Ovary (tissue), 10 donors: ENCODE measurements at places on chromosomes 16 and 17. TPM values are rescaled to one million over a fixed set of nuclear protein-coding genes. Genes with fewer than 3 reads are reported as not detected.

Gene NOG
- 0.99 TPM for total RNA-seq

Gene ZNF423
- 12.4 TPM for total RNA-seq

Gene CDK3
- total RNA-seq = 6.9 TPM

Gene CNTNAP4
- not detected for total RNA-seq

Gene IL17C
- not detected for total RNA-seq

Gene OTOP3
- not detected for total RNA-seq
